ENCODE measurements at places on chromosomes 6 and 20.
A peak's percentile ranks its signal among the peaks of the same experiment; 100 is the strongest.

GRCh38 chr20:33568868-33569801 lies 79.2 kb downstream of the CBFA2T2 start:
- DNase-seq, result no peak

DNA sequence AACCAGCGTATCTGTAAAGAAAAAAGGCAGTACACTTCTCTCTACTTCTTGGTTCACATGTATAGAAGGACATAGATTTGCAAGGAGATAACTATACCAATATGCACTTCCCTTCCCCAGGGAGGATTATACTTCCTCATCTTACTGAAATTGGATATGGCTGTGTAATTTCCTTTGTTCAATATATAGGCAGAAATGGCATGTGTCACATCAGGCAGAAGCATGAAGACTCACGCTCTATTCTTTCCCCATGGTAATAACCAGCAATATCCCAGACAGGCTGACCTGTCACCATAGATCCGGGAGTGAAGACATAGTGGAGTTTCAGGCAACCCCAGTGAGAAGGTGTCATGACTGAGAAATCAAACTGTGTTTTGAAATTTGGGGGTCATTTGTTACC lies 518.3 kb downstream of the KIF16B start:
- no peak for DNase-seq

DNA sequence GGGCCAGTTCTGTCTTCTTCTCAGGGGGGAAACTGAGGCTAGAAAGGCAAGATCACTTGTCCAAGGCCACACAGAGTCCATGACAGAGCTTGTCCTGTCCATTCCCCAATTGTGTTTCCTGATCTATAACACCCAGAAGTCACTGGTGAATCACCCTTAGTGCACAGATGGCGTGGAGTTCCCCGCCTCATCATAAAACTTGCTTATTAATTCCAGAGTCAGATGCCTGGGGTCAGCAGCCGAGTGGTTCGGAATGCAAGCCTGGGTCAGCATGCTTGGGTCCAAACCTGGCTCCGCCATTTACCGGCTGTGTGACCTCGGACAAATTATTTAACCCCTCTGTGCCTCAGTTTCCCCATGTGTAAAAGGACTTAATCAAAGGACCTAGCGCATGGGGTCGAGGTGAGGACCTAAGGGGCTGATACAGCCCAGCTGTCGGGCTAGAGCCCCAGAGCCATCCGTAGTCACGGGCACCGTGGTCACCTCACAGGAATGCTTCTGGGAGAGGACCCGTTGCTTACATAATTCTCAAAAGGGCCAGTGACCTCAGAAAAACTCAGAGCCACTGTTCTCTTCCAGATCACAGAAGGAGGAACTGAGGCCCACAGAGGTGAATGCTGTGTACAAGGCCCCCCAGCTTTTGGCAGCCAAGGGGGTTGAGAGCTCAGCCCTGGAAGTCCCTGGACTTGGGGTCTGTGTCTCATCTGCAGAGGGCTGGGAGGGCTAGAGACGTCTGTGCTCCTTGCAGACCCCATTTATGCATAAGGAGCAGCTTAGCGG lies 1.4 kb upstream of the ZBP1 start:
- DNase-seq, result no peak

GRCh38 chr20:24637941-24638340 lies 168.5 kb downstream of the SYNDIG1 start:
- no peak for DNase-seq

DNA sequence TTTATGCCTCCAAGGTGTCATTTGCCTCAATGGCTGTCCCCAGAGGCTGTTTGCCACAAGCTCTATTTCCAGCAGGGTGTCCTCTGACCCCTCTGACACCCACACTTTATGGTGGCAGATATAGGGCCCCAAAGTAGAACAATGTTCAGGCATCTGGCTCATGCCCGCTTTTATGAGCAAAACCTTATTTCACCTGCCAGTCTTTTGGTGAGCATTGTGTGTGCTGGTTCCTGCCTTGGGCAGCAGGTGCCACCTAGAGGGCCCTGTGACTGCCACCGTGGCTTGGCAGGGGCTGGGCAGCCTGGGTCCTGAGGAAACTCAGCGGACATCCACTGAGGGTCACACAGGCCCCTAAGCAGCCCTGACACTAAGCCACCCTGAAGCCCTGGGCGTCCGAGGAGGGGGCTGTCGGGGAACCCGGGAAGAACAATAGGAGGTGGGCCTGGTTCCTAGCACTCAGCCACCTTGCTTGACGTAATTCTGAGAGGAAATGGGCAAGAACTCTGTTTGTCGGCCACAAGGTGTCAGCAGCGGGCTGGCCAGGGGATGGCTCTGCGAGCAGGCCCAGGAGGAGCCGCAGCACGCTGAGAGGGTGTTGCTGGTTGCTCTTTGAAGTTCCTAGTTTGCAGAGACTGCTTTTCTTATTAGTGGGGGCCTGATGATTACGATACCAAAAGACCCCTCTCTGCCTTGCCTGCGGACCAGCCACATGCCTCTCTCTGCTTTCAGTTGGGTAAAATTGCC lies 148.9 kb downstream of the SCML4 start:
- peak; percentile 81 for DNase-seq

All from activated T-cell treated with anti-CD3 and anti-CD28 coated beads for 24 hours (primary cell).